Cerebellum (tissue), 4 donors: ENCODE measurements at places on chromosomes 6 and 20. TPM values are rescaled to one million over a fixed set of nuclear protein-coding genes. Genes with fewer than 3 reads are reported as not detected.

DNA sequence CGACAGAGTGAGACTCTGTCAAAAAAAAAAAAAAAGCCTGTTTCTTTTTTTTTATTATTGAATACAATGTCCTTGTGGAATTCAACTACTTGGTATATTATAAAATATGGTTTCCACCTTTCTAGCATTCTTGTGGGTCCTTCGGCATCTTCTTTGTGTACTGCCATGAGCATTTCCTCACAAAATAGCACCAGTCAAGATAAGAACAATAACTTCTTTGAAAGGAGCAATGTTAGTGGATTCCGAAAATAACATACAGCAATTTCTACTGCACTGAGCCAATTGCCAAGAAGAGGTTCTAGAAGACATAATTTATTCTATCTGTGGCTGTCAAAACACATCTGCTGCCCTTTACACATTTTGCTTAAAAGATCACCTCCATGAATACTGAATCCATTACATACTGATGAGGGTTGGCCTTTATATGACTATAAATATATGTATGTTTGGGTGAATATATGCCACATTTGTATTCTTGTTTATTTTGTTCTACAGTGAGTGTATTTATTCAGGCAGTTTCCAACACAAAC lies 19.1 kb upstream of the SPTLC3 start:
- no peak for DNase-seq

DNA sequence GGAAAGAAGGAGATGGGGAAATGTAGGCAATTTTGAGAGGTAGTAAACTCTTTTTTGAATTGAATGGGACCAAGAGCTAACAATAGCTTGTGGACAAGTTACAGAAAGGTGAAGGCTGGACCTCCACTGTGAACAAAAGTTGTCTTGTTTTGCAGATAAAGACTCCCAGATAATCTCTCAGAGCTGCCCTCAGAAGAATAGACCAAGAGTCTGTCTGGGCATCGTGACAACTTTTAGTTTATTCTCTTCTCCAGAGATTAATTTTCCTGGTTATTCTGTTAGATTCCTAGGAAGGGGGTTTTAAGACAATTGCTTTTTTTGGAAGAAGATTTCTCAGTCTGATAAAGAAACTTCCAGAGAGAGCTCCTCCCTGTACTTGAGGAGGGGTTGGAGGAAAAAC lies 161.9 kb downstream of the COL19A1 start:
- DNase-seq = no peak

DNA sequence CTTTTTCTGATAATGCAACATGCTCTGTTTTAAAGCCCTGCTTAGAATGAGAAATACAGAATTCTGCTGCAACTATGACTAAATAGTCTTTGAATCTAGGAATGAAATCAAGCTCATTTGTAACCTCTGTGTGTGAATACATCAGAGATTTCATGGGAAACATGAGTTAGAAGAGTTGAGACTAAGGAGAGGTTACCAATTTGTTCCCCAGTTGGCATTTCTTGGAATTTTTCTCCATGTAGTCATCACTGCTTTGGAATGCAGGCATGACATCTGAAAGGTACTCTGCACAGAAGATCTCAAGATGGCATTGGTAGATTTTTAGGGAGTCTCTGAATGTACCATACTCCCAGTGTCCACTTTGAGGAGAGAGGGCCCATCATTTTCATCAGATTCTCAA lies 237.2 kb downstream of the TFAP2A start:
- no peak for DNase-seq

The RIMS1 gene
- total RNA-seq = 247 TPM

DNA sequence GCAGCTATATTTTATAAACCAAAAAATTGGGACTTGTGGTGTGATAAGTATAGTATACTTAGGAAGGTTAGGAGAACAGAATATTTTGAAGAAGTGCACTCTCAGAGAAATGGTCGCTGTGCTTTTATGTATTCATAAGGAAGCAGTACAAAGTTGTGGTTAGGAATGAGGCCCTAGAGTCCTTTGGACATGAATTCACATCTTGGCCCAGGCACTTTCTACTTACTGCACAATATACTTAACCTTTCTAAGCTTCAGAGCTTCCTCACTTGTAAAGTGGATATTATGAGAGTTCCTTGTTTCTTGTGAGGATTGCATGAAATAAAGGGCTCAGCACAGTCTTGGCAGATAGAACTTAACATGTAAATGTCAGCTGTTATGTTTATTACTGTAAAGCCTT lies 21.0 kb upstream of the SERINC3 start:
- DNase-seq = no peak

DNA sequence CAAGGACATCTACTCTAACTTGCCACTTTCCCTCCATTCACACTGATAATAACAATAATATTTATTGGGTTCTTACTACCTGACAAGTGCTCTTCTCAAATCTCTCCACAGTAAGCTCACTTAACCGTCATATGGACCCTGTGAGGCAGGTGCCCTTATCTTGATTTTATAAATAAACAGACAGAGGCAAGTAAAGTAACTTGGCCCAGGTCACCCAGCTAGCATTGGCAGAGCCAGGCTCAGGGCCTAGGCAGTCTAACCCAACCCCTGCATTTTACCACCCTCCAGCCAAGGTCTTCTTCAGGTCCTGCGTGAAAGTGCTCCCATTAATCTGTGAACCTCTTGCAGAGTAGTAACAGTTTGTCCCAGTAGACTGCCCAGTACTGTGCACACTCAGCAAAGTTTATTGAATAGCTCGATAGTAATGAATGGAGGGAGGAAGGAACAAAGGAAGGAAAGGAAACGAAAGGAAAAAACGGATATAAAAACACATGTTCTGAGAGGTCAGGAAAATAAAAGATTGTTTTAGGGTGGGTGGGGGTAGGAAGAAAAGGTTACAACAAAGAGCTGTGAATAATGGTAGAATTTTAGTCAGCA lies 17.0 kb upstream of the STX11 start:
- no peak for DNase-seq

DNA sequence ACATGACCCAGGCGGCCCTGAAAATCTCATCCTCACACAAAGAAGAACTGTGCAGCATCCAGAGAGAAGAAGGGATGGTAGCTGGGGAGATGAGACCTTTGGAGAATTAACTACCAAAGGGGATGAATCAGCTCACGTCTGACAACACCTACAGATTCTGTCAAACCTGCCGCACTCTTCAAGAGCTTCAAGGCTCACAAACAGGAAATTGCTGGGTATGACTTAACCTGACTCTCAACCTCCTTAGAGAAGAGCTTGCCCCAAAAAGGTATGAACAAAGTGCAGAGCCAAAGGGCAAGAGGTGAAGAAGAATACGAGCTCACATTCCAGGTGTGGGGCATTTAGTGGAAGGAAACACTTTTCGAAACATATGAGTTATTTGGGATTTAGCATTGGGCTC lies 139.8 kb downstream of the BACH2 start:
- no peak for DNase-seq

GRCh38 chr20:63747622-63748069 lies 8.1 kb downstream of the SLC2A4RG start:
- no peak for DNase-seq

GRCh38 chr6:83092756-83093399 lies 25.4 kb downstream of the DOP1A start:
- no peak for DNase-seq

DNA sequence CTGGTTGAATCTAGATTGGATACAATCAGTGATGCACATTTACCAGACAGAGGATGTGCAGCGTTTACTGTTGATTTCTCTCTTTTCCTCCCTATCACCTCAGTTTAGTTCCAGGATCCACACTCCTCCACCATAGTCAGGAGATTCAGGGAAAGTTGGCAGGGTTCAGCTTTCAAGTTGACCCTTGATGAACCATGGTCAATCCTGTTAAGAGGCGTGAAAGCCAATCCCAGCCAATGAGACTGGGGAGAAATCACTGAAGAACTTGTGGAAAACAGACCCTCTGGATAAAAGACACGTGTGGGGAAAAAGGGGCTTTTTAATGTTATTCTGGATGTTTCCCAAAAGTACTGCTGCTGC lies 19.2 kb upstream of the SCP2D1 start:
- no peak for DNase-seq

DNA sequence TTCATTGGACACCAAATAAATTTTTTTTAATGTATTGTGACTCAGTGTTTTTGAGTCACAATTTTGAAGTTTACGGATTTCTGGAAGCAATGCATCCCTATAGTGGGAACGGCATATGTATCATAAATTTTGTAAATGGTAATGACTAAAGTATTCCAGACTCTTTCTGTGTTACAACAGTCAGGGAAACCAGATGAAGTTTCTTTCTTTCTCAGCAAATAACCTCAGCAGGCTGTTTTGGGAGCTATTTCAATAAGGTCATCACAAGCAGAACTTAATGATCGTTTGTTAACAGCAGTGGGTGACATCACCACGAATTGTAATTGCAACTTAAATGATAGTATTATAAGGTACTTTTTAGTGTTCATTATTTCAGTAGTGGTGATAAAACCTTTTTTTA lies 52.0 kb downstream of the HIVEP1 start:
- DNase-seq = no peak

GRCh38 chr20:10640897-10641296 lies 32.9 kb downstream of the JAG1 start:
- no peak for DNase-seq

GRCh38 chr20:34091637-34092200 lies 20.3 kb downstream of the EIF2S2 start:
- no peak for DNase-seq

The BTN1A1 gene
- not detected for total RNA-seq

- DNase-seq = no peak
Observed at GRCh38 chr20:25372584-25373336, 17.9 kb downstream of the ABHD12 start.

- no peak for DNase-seq
Observed at GRCh38 chr20:10883166-10883565, 209.4 kb upstream of the JAG1 start.

- DNase-seq = no peak
Observed at GRCh38 chr6:135434095-135434494, 63.4 kb downstream of the AHI1 start.

The ATP5F1E gene
- 25.3 TPM for total RNA-seq

DNA sequence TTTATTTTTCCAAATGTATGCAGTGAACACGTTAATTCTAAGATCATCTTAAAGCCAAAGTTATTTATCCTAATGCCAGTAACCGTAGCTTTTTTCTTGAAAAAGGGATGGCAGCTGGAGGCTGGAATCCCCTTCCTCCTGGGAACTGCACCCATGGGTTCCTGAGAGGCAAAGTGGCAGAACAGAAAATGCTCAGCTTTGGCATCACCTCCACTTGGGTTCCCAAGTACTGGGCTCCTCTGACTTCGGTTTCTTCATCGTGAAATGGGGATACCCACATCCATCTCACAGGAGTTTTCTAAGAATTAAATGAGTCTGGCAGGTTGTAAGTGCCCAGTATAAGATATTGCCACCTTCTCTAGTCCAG lies 6.2 kb upstream of the DDX43 start:
- DNase-seq = no peak

- no peak for DNase-seq
Observed at GRCh38 chr6:42565823-42566613, 2.2 kb downstream of the UBR2 start.

DNA sequence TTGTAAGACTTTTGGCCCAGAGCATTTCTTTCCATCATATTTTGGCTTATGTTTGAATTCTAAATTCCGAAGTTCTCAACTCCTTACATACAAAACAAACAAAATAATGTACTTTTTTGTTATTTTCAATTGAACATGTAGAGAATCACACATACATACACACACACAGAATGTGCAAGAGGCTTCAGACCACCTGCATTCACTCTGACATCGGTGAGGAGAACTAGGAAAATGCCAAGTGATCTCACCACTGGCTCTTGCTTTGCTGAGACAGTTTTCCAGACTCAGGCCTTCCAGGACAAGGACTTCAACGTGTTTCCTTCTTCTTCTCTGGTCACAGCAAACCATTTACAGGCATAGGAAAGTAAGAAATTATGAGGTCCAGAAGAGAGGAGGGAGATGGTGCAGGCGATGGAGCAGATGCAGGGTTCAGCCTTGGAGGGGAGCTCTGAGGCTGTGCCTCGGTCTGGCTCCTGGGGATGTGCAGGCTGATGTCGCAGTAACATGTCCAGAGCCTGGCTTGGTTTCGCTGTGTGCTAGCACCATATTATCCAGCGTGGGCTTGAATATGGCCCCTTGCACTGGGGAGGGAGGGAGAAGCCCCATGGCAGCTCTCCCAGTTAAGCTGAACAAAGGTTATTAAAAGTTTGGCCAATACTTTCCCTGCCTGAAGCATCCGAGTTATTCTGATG lies 93.4 kb downstream of the DACT2 start:
- no peak for DNase-seq

DNA sequence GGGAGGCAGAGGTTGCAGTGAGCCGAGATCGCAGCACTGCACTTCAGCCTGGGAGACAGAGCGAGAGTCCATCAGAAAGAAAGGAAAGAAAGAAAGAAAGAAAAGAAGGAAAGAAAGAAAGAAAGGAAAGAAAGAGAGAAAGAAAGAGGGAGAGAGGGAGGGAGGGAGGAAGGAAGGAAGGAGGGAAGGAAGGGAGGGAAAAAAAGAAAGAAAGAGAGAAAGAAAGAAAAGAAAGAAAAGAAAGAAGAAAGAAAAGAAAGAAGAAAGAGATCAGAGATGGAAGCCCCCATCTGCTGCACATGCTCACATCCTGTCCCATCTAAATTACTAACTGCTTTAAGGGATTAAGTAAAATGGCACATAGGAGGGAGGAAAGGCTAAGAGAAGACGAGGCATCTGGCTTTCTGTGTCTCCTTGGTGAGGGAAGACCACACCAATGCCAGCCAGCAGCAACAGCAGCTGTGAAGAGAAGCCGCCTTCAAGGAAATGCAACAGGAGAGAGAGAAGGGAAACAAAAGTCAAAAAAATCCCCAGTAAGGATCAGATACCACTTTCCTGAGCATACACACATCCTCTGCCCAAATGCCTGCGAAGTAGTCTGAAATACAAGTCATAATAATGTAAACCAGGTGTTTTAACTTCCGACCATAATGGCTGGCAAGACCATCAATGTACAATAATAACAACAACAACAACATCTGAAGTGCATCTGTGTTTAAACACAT lies 300.2 kb upstream of the JARID2 start:
- no peak for DNase-seq

DNA sequence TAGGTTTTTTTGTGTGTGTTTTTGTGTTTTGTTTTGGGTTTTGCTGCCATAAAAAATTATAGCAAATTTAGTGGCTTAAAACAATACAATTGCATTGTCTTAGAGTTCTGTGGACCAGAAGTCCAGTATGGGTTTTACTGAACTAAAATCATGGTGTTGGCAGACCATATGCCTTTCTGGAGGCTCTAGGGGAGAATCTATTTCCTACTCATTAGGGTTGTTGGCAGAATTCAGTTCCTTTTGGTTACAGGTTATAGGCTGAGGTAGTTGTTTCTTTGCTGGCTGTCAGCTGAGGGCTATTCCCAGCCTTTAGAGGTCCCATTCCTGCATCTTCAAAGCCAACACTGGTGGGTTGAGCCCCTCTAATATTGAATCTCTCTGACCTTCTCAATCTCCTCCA lies 181.3 kb downstream of the IBTK start:
- peak; percentile 38 for DNase-seq

- DNase-seq = no peak
Observed at GRCh38 chr20:34040300-34040995, 46.7 kb downstream of the RALY start.

The ZNF217 gene
- 11.7 TPM for total RNA-seq

GRCh38 chr6:18264923-18265377 lies 620 bp upstream of the DEK start:
- DNase-seq = peak; percentile 15
